ENCODE measurements at places on chromosomes 3 and 15. TPM values are rescaled to one million over a fixed set of nuclear protein-coding genes. Genes with fewer than 3 reads are reported as not detected.

The GASK1A gene
- not detected for total RNA-seq

The PAK6 gene
- 0.73 TPM for total RNA-seq

The ACKR2 gene
- total RNA-seq, result 0.44 TPM

The SLC12A1 gene
- not detected for total RNA-seq

The NBEAL2 gene
- 114 TPM for total RNA-seq

The ARRDC4 gene
- 0.29 TPM for total RNA-seq

The SERINC4 gene
- total RNA-seq, result 0.15 TPM

The CFAP91 gene
- 0.31 TPM for total RNA-seq

The HDAC11 gene
- 3.3 TPM for total RNA-seq

The STARD9 gene
- 3.4 TPM for total RNA-seq

The MST1R gene
- 0.39 TPM for total RNA-seq

The ARPIN gene
- total RNA-seq, result not detected

The ZIC1 gene
- total RNA-seq, result not detected

The SAXO2 gene
- 0.81 TPM for total RNA-seq

The AGBL1 gene
- 0.10 TPM for total RNA-seq

The POLQ gene
- total RNA-seq, result 23.9 TPM

The TAGLN3 gene
- 0.85 TPM for total RNA-seq

The TNNC1 gene
- 4.7 TPM for total RNA-seq

The SPATA16 gene
- not detected for total RNA-seq

The QRICH1 gene
- 128 TPM for total RNA-seq

The FBN1 gene
- total RNA-seq, result 0.52 TPM

The MST1 gene
- 8.2 TPM for total RNA-seq

The ZNF662 gene
- 0.39 TPM for total RNA-seq

The SUSD5 gene
- not detected for total RNA-seq

The LRRC3B gene
- total RNA-seq, result not detected

The PLCB2 gene
- total RNA-seq, result 65.3 TPM
